AG04450 (cell line): ENCODE measurements at places on chromosomes 13 and 19. TPM values are rescaled to one million over a fixed set of nuclear protein-coding genes. Genes with fewer than 3 reads are reported as not detected.
A peak's percentile ranks its signal among the peaks of the same experiment; 100 is the strongest.

The KIR2DL3 gene
- polyA plus RNA-seq: not detected in 2 replicates

The ANGPTL4 gene
- 1.3 and 1.7 TPM in 2 replicates for polyA plus RNA-seq

The ZNF865 gene
- 0.88 and 1.4 TPM in 2 replicates for polyA plus RNA-seq

The PDX1 gene
- not detected in 2 replicates for polyA plus RNA-seq

The C19orf53 gene
- polyA plus RNA-seq: 145 and 213 TPM in 2 replicates

The ZNF724 gene
- polyA plus RNA-seq: 0.97 and 1.1 TPM in 2 replicates

GRCh38 chr13:32150239-32150638 is 118.7 kb downstream of the FRY start:
- no peak for DNase-seq

DNA sequence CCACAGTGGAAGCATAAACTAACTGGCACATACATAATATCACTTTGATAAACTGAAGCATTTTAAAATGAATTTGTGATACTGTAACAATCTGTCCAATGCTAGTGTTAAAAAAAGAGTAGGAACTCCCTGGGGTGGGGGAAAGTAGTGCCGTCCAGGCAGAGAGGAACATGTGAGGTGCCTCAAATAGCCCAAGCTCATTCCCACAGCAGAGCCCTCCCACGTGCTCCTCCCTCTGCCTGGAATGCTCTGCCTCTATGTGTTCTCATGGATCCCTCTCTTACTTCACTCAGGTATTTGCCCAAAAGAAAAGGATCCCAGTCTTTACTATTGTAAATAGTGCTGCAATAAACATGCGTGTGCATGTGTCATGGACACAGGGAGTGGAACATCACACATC is 188.1 kb downstream of the NHLRC3 start:
- DNase-seq: no peak

DNA sequence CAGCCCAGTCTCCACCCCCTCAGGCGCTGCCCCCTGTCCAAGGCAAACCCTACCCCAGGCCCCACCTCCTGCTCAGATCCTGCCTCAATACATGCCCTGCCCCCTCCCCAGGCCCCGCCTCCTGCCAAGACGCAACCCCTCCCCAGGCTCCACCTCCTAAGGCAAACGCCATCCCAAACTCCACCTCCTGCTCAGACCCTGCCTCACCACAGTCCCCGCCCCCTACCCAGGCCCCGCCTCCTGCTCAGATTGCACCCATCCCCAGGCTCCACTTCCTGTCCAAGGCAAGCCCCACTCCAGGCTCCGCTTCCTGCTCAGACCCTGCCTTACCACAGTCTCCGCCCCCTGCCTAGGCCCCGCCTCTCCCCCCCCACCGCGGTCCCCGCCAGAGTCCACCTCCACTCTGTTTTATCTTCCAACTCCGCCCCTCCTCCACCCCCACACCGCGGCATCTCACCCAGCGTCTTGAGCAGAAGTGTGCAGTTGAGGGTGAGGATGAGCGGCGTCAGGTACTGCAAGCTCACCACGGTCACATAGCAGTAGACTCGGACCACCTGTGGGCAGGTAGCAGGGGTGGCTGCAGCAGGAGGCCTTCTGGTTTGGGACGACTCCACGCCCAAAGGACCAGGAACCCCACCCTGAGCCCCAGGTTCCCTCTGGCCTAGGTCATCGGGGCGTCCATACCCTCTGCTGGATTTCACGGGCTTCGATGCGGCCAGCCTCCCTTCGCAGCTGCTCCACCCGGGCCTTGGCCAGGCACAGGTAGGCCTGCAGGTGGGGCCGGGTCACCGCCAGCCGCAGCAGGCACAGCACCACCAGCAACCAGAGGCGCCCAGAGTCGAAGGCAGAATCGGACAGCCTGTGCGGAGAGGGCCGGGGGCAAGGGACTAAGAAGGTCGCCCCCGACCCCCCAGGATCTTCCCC is 17.7 kb downstream of the TMEM161A start:
- peak; percentile 59 for DNase-seq

- DNase-seq: no peak
These were observed 836 bp upstream of the BST2 start for GRCh38 chr19:17406046-17406886.

DNA sequence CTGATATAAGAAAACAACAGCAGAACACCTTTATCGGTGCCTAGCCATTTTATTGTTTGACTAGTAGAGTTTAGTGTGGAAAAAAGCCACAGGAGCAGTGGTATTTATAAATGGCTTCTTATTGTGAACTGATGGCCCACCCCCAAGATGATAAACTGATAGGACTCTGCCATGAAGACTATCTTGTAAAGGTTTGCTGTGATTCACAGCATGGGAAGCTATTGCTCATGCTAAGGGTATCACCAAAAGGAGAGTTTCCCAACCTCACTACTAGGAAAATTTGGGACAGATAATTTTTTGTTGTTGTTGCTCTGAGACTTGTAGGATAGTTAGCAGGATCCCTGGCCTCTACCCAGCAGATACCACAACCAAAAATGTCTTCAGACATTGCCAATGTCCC is 12.0 kb upstream of the SLC7A1 start:
- DNase-seq: no peak

GRCh38 chr19:43688059-43688701 is 18.2 kb upstream of the PLAUR start:
- no peak for DNase-seq

- DNase-seq: no peak
These were observed 108.6 kb downstream of the LACC1 start for GRCh38 chr13:43988302-43988701.

- DNase-seq: no peak
These were observed 5.2 kb upstream of the OR7A5 start for GRCh38 chr19:14840206-14840605.

DNA sequence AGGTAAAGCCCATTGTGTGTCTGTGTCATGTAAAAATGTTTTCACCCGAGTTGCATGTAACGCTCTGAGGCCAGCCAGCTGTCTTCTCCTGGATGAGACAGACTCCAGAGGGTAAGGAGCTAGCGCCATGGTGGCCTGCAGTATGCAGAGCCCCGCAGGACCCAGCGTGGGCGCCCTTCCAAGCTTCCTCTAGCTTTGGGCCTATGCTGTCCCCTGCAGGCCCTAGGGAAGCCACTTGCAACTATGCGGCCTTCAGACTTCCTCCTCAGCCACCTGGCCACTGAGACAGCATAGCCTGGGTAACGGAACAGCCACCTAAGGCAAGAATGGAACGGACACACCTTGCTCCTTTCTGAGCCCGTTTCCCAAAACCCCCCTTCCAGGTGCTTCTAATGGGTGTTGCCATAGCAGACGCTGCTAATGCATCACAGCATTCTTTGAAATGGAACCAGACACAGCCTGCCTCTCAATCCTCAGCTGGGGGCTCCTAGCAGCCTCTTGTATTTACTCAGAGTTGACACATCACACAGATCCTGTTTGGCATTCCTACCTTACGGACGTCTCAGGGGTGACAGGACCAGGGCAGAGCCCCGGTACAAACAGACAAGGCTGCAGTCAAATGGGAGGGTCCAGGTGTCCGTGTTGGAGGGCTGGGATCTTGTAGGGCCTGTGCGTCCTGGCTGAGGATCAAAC is 6.2 kb downstream of the FAM32A start:
- DNase-seq: no peak

DNA sequence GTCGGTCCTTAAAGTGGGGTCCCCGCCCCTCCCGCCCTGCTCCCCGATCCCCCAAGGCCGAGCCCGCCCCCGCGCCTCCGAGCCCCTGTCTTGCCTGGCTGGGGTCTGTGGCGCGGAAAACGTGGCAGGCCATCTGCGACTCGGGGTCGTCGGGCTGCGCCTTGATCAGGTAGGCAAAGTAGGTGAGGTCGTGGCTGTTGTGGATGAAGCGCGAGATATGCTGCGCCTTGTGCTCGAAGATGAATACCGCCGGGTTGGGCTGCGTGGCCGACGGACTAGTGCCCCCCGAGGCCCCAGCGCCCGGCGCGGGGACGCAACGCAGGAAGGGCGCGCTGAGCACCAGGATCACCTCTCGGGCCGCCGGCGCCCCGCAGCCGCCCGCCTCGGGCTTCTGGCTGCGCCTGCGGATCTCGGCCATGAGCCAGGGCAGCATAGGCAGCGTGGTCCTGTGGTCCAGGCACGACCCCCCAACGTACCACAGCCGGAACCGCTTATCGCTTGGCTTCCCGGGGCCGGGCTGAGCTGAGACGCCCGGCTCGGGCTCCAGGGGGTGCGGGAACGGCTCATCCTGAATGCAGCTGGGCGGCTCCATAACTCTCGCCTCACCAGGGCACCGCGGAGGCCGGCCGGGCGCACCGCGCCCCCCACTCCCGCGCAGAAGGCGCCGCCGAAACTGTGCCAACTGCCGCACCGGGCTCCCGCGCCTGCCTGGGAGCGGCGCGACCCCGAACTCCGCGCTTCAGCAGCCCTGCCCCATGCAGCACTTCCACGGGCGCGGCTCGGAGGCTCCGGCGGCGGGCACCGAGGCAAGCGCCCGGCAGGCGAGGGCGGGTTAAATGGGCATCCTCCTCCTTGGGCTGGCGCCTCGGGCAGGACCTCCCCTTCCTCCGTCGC is 546 bp downstream of the TBC1D4 start:
- DNase-seq: no peak

DNA sequence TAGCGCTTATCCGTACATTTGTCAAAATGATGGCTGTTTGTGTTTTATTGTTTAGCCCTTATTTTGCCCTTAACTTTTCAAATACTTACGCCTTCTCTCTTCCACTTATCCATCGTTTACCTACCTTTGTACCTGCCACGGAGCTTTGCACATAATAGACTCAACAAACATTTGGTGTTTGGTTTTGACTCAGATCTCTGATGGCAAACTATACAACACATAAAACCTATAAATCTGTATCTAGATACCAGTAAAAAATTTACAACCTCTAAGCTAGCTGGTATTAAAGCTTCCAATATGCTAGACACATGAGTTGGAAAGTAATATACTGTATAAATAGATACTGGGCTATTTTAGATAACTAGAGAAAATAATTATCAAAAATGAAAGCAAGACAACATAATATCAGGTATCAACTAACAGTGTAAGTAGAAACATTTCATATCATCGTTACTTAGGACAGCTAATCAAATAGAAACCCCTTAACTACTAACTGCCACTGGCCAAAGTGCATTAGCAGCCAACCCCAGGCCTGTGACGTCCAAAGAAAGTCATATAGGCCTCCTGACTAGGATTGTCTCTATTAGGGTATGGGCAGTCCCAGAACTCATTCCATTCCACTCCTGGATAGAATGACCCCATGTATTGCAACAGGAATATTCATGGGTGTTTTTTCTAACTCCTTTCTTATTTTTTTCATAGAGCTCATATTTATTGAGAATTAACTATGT is 53.8 kb downstream of the KCTD12 start:
- DNase-seq: no peak

DNA sequence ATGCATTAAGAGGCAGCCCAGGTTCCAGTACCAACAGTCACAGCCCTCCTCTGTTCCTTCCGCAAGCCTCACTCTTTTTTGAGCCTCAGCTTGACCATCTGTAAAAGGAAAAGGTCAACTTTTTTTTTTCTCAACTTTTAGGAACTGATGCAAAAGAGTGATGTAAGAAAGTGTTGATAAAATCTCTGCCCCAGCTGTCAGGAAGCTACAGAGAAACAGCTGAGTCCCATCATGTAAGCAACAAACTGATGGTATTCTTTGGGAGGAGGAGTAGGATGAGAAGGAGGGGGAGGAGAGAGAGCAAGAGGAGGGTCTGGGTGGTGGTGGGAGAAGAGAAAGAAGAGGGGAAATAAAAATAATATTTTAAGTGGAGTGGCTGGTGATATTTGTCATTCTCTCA is 233.9 kb upstream of the TSHZ3 start:
- DNase-seq: no peak

DNA sequence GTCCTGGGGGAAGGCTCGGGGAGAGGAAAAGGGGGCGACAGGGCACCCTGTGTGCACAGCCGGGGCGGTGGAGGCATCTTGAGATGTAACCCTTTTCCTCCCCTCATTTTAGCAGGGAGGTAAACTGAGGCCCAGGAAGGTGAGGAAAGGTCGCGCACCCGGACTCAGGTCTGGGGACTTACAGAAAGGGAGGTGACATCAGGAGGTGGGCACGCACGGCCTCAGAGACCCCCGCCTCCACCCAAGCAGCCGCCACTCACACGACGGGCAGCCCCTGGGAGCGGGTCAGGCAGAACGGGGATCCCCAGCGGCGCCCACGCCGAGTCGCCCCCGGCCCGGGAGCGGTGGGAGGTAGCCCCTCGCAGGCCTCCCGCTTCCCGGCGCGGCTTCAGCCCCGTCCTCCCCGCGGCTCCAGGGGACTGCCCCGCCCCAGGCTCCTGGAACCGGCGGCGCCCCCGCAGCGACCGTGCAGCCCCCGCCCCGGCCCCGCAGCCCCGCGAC is 477 bp downstream of the PIP5K1C start:
- no peak for DNase-seq

GRCh38 chr13:74930402-74931165 is 551.4 kb downstream of the TBC1D4 start:
- DNase-seq: peak; percentile 8

DNA sequence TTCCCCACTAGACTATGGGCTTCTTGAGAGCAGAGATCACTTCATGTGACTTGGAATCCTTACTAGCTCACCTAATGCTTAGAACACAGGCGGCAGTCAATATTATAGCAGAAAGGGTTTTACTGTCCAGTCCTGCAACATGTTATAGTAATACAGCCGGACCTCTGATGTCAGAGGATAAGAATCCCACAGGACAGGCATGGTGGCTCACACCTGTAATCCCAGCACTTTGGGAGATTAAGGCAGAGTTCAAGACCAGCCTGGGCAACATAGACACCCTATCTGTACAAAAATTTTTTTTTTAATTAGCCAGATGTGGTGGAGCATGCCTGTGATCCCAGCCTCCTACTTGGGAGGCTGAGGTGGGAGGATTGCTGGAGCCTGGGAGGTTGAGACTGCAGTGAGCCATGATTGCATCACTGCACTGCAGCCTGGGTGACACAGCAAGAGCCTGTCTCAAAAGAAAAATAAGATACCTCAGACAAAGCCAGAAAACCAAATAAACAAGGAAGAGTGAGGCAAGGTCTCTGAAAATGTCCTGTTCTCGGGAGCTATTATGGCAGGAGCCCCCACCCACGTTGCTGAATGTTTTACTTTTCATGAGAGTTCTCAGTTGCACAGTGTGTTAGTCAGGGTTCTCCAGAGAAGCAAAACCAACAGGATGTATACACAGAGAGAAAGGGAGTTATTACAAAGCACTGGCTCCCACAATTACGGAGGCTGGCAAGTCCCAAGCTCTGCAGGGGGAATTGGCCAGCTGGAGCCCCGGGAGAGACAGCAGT is 100.8 kb downstream of the UBL3 start:
- DNase-seq: peak; percentile 38

DNA sequence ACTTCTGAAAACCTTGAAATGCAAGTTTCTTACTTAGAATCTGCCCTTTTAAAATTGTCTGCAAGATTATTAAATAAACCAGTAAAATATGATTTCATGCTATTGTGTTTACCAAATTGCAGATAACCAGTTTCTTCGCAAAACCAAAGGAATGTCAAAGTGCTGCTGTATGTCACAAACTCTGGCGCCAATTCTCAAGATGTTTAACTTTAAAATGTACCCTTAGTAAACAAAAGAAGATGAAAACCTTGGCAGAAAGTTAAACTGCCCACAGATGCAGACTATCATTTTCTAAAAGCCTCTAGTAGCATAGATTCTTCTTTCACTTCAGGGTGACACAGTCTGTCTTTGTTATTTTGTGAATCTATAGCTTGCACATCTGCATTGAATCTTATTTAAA is 189.2 kb downstream of the SLITRK6 start:
- DNase-seq: no peak

GRCh38 chr19:29290853-29291252 is 77.9 kb upstream of the UQCRFS1 start:
- DNase-seq: no peak
